ENCODE measurements at places on chromosomes 12 and 14.

DNA sequence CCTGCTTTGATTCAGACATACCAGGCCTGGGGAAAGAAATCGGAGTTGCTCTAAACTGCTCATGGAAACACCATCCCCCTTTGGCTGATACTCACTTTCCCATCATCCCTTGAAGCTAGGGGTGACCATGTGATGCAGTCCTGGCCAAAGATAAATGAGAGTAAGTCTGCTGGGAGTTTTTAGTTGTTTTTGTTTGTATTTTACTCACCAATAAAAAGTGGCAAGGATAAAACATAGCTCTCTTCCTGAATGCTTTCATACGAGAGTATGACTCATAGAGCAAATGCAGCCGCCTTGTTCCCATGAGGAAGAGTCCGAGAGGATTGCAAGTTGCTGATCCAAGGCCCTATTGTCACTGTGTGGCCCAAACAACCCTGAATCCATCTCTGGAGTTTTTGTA lies 126.4 kb upstream of the TMEM132C start:
- H3K4me1 ChIP-seq, result no peaks in the 10 kb centered on the region
- no peaks in the 10 kb centered on the region for H3K27me3 ChIP-seq
- H3K36me3 ChIP-seq, result peaks cover 6% of the 10 kb centered on the region
- no peak for DNase-seq

DNA sequence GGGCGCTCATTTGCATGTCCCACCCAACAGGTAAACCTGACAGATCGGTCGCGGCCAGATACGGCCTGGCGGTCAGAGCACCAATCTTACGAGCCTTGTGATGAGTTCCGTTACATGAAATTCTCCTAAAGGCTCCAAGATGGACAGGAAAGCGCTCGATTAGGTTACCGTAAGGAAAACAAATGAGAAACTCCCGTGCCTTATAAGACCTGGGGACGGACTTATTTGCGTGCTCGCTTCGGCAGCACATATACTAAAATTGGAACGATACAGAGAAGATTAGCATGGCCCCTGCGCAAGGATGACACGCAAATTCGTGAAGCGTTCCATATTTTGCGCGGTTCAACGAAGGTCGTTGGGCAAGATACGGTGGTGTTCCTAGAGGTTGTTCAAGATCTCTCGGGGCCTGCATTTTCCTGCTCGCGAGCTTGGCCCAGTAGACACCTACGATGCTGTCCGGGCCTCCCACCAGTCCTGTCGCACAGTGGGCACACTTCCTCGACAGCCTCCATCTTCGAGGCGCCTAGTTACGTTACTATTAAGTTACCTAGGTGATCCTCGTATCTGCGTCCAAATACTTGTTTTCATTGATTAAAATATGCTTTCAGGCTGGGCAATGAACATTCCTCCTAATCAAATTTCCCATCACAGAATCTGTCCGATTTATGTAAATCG lies at the start of gene RNU6-7:
Gene RNU6-7 (plus strand): TSS at position 230 of the 675 bp plus-strand sequence.
- peak within 1 kb of the TSS; percentile 67 for H3K4me3 ChIP-seq
- no peaks in the 10 kb centered on the region for H3K4me1 ChIP-seq
- peak within 1 kb of the TSS; percentile 53 for H3K27ac ChIP-seq
- H3K27me3 ChIP-seq, result peaks cover 7% of the 10 kb centered on the region
- no peaks in the 10 kb centered on the region for H3K36me3 ChIP-seq
- DNase-seq, result peak; percentile 45

GRCh38 chr14:30115756-30116155 lies 188.1 kb upstream of the PRKD1 start:
- H3K27ac ChIP-seq, result no peak overlapping the region
- H3K4me1 ChIP-seq, result peaks cover 6% of the 10 kb centered on the region
- H3K4me3 ChIP-seq, result no peak overlapping the region

GRCh38 chr14:23415821-23416778 lies 8.0 kb upstream of the MYH6 start:
- no peak overlapping the region for H3K27ac ChIP-seq
- H3K4me1 ChIP-seq, result no peaks in the 10 kb centered on the region
- no peak for DNase-seq
- no peaks in the 10 kb centered on the region for H3K36me3 ChIP-seq

- H3K36me3 ChIP-seq, result peaks cover 21% of the 10 kb centered on the region
- H3K27me3 ChIP-seq, result no peaks in the 10 kb centered on the region
- no peaks in the 10 kb centered on the region for H3K4me1 ChIP-seq
- H3K27ac ChIP-seq, result no peak overlapping the region
Observed at GRCh38 chr12:10654003-10654402, 19.8 kb downstream of the STYK1 start.

- no peak for DNase-seq
- no peaks in the 10 kb centered on the region for H3K27me3 ChIP-seq
- no peaks in the 10 kb centered on the region for H3K36me3 ChIP-seq
Observed at GRCh38 chr12:99267038-99267437, 380.5 kb upstream of the GARIN6 start.
